ENCODE measurements at places on chromosomes 12 and 14. TPM values are rescaled to one million over a fixed set of nuclear protein-coding genes. Genes with fewer than 3 reads are reported as not detected.

DNA sequence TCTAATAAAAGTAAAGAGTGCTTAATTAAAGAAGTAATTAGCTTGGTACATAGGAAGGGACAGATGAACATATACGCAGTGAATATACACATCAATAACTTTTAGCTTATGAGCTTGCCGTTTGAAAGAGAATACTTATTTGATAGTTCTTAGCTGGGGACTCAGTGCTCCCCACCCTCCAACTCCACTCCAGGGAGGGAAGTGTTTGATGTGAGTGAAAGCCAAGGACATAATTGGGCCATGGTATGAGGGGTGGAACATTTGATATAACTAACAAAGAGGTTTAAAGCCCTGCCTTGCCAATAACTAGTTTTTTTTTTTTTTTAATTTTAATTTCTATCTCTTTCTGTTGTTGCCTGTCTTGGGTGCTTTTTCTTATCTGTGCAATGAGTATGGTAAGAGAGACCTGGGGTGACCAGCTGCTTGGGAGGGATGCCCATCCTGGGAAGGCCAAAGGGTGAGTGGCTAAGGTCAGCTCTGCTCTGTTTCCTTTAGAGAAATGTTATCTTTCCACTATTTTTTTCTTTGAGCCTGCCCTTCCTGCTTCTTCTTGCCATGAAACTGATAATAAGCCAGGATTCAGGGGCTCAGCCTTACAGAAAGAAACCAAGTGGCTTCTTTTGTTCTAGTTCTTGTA lies 132.8 kb upstream of the CPSF6 start:
- no peak for DNase-seq

DNA sequence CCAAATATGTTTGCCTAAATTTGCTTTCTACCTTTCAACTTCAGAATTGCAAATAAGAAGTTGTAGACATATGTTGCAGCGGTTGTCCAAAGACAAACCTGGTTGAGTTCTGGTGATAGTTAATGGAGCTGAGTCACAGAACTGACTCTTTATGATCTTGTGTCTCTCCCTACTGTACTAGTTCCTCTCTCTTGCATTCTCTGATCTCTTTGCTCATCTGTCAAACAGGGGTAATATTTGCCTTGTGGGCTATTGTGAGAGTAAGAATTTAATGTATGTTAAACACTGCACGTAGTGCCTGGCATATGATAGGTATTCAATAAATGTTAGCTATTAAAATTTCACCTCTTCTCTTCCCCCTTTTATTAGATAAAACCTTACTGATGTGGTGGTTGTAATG lies 283.5 kb upstream of the RGS6 start:
- no peak for DNase-seq

- no peak for DNase-seq
Measured at GRCh38 chr14:40248671-40249070, 816.4 kb upstream of the FBXO33 start.

MANSC4 gene
- not detected for total RNA-seq

DNA sequence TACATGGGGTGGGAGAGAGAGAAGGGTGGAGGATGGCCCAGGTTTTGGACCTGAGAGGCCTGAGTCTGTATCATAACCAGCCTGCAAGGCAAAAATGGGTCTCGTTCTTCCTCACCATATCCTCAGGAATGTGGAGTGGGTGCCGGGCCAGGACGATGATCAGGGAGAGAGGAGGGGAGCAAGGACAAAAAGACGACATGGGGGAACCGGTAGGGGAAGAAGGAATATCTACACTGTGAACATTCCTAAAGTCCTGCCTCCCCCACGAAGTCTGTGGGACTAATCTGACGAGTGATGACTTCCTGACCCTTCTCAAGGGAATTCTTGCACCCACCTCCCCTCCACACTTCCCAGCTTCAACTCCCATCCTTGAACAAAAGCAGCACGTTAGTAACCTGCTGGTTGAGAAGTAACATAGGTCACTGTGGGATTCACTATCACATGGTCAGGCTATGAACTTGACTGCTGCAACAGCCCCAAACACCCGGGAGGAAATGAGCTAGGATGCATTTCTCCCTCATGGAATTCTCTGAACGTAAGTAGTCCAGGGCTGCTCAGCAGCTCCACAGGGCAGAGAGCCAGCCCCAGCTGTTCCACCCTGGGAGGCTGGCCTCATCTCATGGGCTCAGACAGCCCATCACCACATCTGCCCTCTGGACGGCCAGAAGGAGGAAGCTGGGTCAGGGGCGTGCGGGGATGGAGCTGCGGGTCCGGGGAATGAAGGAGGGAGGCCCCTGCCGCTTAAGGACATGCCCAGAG lies 36.8 kb upstream of the VWF start:
- no peak for DNase-seq

DNA sequence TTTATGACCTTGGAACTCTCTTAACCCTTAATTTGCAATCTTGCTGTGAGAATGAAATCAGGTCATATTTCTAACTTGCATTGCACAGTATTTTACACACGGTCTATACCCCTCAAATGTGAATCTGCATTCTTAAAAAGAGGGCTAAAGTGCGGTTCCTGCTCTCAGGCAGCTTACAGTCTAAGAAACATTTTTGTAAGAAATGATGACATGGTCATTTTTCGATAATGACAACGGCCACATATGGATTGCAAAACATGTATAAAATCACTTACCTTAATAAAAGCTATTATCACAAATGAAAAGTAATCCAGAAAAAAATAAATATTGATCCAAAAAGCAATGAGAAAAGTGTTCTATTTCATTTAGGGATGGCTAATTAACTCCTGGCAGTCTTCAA lies 24.8 kb upstream of the TMEM132D start:
- DNase-seq, result no peak

SLC6A13 gene
- total RNA-seq, result not detected

DNA sequence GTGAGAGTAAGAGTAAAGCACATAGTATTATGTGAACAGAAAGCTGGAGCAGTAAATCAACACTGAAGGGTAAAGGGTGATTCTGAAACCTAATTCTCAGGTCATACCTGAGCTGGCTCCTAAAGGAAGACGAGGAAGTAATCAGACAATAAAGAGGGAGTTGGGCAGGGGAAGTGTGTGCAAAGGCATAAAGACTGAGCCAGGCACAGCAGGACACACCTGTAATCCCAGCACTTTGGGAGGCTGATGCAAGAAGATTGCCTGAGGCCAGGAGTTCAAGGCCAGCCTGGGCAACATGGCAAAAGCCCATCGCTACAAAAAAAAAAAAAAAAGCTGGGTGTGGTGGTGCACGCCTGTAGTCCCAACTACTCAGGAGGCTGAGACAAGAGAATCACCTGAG lies 9.6 kb downstream of the ARF3 start:
- no peak for DNase-seq
